Activated T-cell treated with anti-CD3 and anti-CD28 coated beads, Interleukin-2, amount 50 U/mL, for 72 hours (primary cell): ENCODE measurements at places on chromosomes 2 and 18. TPM values are rescaled to one million over a fixed set of nuclear protein-coding genes. Genes with fewer than 3 reads are reported as not detected.

Gene UGT1A4
- total RNA-seq: not detected

Gene CD8B2
- 0.62 TPM for total RNA-seq

DNA sequence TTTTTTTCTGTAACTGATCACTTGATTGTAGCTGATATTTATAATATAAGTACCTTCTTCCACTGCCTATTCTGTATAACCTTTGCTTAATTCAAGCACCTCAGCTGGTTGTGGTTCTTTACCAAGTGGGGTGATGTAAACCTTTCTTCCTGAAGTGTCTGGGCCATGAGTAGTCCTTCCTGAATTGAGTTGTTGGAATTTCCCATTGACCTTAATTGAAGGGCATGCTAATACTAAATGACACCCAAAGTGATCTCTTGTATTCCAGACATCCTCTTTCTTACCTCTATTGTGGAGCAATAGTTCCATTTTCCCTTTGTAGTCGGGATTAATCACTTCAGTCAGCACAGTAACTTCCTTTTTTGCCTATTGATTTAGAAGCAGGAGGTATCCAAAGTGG is 1496.8 kb upstream of the CELF4 start:
- DNase-seq: no peak

DNA sequence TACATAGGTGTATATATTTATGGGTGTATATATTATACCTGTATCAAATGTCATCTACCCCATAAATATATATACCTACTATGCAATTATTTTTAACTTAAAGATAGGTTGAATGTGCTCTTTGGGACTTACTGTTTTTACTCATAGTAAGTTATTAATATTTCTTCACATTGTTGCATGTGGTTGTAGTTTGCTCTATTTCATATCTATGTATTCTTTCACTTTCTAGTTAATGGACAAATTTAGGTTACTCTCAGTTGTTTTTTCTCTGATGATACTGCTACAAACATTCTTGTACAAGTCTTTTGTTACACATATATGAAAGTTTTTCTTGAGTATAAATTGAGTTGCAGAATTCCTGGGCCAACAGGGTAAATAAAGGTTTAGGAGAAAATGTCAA is 601.8 kb upstream of the ID2 start:
- DNase-seq: no peak

DNA sequence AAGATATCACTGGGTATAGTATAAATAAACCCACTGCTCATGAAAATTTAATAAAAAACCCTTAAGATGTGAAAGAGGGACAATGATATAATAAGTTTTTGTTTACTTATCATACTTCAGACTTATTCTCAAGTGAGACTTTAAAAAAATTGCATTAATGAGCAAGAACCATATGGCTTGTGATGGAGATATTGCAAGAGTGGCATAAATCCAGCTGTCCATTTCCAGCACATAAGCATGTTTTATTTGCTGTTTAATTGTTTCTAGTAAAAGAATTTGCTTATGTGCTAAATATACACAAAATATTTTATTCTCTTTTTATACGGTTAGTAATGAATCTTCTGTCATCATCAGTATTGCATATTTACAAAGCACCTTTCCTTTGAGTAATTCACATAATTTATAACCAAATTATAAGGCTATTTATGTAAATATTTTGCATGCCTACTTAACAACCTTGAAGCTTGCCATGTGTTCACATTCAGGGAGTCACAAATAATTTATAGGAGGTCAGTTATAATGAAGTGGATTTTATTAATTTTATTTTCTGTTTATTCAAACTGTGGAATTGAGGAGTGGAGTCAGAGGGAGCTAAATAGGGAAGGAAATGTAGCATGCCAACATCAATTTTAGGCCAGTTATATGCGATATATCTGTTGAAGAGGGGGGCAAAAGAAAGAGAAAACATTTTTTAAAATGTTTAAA is 318.5 kb upstream of the CWC22 start:
- DNase-seq: no peak

Gene C1QL2
- total RNA-seq: not detected

- DNase-seq: no peak
Observed at GRCh38 chr2:64943387-64944150, 45.6 kb upstream of the SLC1A4 start.
